ENCODE measurements at places on chromosomes 3 and 15.

DNA sequence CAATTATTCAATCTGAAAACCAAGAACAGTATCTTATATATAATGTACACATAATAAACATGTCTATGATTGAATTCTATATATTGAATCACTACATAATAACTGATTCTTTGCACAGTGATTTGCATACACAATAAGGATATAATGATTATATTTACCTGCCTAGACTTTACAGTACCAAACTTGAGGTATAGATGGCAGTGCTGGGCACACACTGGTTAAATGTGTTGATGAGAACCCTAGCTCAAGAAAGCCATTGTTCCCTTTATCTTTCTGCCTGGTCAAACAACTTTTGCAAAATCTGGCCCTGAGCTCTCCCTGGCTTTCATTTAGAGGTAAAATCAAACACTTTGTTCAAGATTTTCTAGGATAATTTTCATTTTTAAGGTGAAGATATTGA is 697.7 kb downstream of the TUSC7 start:
- peak; percentile 88 for ATAC-seq

DNA sequence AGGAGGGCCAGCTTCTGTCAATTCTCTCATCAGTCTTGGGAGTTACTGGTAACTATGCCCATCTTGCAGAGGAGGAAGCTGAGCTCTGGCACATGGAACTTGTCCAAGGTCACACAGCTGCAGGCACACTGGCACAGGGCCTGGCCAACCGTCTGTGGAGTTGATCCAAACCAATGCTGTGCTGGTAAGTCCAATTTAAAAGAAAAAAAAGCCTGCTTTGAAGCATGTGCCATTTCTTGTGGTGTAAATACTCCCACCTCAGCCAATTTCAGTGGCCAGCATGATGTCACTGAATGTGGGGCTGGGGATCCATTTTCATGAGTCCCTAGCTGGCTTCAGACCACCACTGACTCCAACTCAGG is 83.4 kb downstream of the CHSY1 start:
- ATAC-seq: no peak

DNA sequence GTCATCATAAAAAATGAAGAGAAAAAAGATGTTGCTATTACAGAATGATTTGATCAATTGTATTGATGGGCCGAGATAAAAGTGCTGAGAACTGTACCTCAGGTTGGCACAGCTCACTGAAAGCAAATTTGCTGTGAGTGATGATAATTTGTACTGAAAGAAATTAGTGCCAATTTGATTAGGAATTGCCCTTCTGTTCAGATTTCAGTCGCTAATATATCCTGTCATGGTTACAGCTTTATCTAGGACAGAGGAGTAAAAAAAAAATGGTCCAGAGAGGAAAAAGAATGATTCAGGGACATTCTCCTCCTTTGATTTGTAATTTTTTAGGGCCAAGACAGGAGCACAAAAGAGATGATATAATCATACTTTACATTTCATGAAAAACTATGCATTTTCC is 1264.2 kb downstream of the ROBO2 start:
- no peak for ATAC-seq

GRCh38 chr3:40779039-40779438 is 254.3 kb downstream of the ZNF621 start:
- ATAC-seq: no peak

GRCh38 chr15:52803467-52804306 is 13.6 kb upstream of the ONECUT1 start:
- no peak for ATAC-seq

- no peak for ATAC-seq
These were observed 15.7 kb upstream of the PTPRG start for GRCh38 chr3:61545716-61546115.

- ATAC-seq: peak; percentile 16
These were observed 23.4 kb upstream of the CHCHD6 start for GRCh38 chr3:126680667-126681055.

GRCh38 chr3:150049317-150049716 is 78.6 kb upstream of the PFN2 start:
- ATAC-seq: no peak

- no peak for ATAC-seq
These were observed 183.6 kb downstream of the SHOX2 start for GRCh38 chr3:157922614-157923013.

GRCh38 chr3:153334558-153334957 is 172.5 kb downstream of the RAP2B start:
- no peak for ATAC-seq

- no peak for ATAC-seq
These were observed 22.9 kb downstream of the MECOM start for GRCh38 chr3:169640467-169641148.

- peak; percentile 78 for ATAC-seq
These were observed 354.2 kb upstream of the IL12A start for GRCh38 chr3:159634483-159634882.

DNA sequence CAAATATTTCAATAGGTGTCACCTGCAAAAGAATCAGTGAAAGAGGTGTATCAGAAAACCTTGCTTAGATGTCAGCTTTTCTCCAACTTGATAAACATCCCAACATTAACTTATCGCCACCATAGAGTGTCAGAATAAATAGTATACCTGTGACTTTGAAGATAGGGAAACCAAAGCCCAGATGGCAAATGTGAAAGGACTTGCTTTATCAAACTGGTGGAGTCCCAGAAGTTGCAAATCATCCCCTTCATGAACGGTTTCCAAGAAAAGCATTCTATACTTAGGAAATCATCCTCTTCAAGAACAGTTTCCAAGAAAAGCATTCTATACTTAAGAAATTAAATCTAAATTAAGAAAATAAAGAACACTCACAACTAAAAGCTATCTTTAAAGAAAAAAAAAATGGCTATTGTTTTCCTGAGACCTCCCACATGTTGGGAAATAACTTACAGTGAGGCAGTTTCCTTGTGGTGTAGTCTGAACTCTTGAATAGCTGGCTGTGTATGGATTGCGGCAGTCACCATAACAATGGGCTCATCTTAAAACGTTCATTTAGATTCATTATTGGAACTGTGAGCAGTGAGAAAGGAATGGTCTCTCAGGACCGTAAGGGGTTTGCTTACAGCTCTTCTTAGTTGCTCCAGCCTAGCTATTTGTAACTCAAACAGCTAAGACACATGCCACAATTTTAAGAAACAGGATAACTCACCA is 56.5 kb downstream of the GHSR start:
- ATAC-seq: no peak

- no peak for ATAC-seq
These were observed 30.2 kb downstream of the RNU5B-1 start for GRCh38 chr15:65334586-65335231.

GRCh38 chr3:103170651-103171050 is 735.8 kb downstream of the ZPLD1 start:
- ATAC-seq: no peak

DNA sequence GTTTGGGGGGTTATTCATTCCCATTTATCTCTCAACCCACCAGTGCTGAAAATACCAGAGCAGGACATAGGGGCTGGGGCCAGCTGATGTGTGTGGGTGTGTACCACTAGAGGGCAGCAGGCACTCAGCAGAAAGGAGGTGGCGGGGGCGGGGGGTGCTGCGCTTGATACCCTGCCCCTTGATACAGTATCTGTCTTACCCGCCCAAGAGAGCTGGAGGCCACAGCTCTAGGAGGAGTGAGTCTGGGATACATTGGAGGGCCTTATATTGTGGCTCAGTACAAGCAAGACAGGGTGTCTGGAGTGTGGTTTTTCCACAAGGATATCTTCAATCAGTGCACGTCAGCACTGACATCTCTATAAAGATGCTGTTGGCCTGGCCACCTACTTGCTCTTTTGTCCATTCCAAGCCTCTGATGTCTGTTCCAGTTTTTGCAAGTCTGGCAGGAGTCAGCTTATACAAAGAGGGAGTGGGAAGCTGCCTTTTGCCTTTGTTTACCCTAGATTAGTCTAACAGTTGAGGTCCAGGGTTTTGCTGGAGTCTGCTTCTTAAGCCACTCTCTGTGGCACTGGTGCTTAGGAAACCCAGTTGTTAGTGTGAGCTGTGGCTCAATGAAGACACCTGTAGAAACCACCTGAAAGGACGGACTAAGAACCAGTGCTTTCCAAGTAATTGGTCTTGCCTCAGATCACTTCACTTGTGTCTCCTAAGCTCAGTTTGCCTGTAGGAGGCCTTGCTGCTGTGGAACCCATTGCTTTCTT is 1.5 kb upstream of the RBM15B start:
- peak; percentile 16 for ATAC-seq

DNA sequence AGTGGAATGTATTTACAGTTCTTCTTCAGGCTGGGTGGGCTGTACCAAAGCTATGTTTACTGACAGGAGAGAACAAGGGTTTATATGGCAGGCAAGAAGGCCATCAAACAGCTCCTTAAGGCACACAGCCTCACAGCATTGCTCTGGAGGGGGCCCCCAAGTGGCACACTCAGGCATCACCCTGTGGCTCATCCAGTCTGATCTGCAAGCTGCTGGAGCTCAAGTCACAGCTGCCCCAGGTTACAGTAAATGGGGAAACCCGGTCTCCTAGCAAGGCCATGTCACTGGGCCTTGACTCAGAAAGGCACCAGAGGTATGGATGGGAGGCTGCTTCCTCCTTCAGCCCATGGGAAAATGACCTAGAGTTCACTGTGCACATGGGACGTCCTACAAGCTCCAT is 67.5 kb downstream of the TFG start:
- ATAC-seq: no peak

- ATAC-seq: no peak
These were observed 88.3 kb upstream of the MYRIP start for GRCh38 chr3:39721076-39721475.

DNA sequence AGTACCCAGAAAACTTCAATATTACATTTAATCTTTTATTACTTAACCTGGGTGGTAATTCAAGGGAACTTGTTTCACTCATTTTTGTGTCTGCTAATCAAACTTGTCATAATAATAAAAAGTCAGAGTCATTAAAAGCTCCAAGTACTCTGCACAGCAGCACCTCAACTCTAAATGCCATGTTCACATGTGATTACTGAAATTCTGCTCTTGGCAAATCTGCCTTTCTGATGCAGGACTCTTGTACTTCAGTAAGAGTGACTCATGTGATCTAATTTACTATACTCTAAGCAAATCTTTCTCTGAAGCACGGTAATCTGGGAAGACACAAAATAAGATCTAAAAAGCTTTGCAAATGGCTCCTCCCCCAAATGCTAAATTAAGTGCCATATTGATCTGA is 6.4 kb downstream of the ROBO1 start:
- no peak for ATAC-seq

DNA sequence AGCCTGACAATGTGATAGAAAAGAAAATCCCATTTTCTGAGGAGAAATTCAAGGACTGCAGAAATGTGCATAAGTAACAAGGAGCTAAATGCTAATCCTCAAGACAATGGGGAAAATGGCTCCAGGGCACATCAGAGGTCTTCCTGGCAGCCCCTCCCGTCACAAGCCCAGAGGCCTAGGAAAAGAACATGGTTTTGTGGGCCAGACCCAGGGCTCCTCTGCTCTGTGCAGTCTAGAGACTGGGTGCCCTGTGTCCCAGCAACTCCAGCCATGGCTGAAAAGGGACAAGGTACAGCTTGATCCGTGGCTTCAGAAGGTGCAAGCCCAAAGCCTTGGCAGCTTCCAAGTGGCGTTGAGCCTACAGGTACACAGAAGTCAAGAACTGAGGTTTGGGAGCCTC is 176.8 kb upstream of the SUCLG2 start:
- no peak for ATAC-seq

GRCh38 chr3:145492456-145492855 is 668.5 kb downstream of the PLOD2 start:
- ATAC-seq: no peak

DNA sequence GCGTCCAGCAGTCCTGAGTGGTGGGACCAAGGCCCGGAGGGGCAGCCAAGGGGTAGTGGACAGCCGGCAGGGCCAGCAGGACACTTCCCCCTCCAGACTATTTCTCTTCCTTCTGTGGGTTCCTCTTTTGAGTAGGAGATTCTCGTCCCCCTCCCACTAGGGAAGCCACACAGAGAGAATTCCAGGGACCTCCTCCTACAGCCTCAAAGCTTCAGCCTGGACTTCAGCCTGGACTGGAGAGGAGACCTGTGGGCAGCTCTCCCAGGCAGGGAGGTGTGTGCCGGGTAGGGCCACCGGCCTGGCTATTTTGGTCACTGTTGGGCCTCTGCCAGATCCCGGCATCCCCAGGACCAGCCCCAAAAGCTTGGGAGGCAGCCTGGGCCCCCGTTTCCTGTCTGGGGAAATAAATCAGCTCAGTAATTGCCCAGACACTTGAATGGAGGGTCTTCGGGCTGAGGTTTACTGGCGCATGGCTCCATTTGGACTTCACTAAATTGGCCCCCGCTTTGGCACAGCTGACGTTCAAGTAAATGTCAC is 1.3 kb downstream of the SLC6A6 start:
- ATAC-seq: peak; percentile 35

- ATAC-seq: peak; percentile 88
These were observed 97.8 kb downstream of the DNAH12 start for GRCh38 chr3:57446318-57446841.

DNA sequence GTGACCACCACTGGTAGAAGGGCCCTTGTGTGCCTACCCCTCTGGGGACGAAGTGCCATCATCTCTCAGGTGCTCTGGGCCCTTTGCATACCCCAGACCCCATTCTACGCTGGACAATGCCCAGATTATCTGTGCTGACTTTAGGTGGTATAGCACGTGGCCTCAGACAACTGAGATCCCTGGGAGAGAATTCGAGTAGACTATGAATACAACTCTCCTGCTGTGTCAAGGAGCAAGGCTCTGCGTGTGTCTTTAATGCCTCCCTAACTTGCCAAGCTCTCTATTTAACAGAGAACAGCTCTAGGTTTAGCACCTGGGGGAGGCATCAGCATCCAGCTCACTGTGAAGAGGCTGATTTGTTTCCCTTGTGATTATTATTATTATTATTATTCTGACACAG is 29.1 kb downstream of the FAM3D start:
- no peak for ATAC-seq

DNA sequence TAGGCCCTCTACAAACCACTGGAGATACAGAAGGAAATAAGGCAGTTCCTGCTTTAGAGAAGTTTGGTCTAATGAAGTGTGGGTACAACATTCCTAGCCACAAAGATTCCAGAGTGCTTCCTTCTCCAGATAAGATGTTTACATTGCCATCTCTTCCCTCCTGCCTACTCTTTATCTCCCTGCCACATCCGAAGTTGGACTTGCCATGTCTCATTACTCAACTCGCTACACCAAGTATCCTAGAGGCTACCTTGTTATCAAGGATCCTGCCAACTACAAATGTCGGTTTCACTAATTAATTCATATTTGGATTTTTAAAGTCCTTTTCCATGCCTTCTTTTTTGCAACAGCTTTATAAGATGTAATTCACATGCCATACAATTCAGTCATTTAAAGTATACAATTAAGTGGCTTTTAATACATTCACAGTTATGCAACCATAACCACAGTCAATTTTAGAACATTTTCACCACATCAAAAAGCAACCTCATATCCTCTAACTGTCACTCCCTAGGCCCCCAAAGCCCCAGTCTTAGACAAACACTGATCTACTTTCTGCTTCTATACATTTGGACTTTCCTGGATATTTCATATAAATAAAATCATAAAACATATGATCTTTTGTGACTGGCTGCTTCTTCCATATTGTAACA is 53.7 kb upstream of the CSTA start:
- no peak for ATAC-seq

DNA sequence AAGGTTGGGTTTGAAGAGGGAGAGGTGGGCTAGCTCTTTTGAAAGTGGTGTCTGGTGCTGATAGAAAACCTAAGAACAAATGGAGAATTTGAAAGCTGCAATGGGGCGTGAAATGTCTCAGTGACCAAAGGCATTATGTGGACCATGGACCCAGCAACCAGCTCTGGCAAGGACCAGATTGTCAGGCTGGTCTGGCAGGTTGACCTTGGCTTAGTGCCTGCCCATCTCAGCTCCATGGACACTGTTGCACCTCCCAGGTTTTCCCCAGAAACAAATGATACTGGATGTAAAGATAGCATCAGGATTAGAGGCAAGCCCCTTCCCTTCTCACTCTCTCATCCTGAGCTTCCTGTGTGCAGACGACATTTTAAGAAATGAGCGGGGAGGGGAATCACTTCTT is 302.9 kb upstream of the LRRFIP2 start:
- ATAC-seq: no peak
